CD8-positive, alpha-beta memory T cell (primary cell): ENCODE measurements at places on chromosomes 13 and 19. TPM values are rescaled to one million over a fixed set of nuclear protein-coding genes. Genes with fewer than 3 reads are reported as not detected.

KLF5 gene
- total RNA-seq, result 1.5 TPM

CACNG7 gene
- not detected for total RNA-seq

ACTMAP gene
- 10.3 TPM for total RNA-seq

RASIP1 gene
- total RNA-seq, result 0.22 TPM

SIGLEC8 gene
- total RNA-seq, result not detected

CEACAM4 gene
- not detected for total RNA-seq

RNU6-9 gene
- not detected for total RNA-seq

ZIM2 gene
- total RNA-seq, result not detected

GNA15 gene
- 3.9 TPM for total RNA-seq
